ENCODE measurements at places on chromosomes 2 and 18.

GRCh38 chr18:7879717-7880116 lies 312.6 kb downstream of the PTPRM start:
- no peak for DNase-seq

GRCh38 chr2:142878031-142878678 lies 691 bp downstream of the KYNU start:
- no peak for DNase-seq

DNA sequence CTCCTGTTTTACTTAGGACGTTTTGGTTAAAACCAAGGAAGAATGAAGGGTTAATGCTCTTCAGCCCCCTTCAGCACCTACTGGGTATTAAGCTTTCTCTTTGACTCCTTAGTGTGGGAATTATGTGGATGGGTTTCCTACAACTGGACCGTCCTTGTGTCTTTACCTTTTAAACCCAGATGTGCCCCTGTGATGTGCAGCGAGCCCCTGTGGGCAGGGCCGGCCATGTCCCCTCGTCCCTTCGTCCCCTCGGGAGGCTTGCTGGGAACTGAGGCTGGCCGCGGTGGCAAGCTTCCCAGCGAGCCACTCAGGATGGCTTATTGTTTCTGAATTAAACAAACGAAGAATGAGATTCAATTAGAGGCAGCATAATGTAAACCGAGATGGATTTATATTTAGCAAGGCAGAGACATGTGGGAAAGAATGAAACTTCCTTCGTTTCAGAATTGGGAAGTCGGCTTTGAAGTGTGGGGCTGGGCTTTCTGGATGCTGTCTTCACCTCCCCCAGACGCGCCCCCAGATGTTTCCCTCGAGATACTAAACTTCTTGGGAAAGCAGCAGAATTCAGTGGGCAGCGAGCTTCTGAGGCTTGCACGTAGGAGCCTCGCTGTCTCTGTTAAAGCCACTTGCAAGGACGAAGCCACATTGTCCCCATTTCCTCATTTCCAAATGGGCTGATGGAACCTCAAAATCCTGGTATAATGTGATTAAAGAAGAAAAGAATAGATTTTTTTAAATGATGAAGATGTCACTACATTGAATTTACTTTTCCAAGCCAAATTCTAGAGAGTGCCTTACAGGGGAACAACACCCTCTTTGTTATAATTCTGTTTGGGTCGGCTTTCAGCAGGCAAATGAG lies 146.0 kb downstream of the VAPA start:
- DNase-seq: no peak

- DNase-seq: no peak
Measured at GRCh38 chr2:132465917-132466316, 49.3 kb downstream of the GPR39 start.

- no peak for DNase-seq
Measured at GRCh38 chr18:74050807-74051206, 96.8 kb downstream of the FBXO15 start.

DNA sequence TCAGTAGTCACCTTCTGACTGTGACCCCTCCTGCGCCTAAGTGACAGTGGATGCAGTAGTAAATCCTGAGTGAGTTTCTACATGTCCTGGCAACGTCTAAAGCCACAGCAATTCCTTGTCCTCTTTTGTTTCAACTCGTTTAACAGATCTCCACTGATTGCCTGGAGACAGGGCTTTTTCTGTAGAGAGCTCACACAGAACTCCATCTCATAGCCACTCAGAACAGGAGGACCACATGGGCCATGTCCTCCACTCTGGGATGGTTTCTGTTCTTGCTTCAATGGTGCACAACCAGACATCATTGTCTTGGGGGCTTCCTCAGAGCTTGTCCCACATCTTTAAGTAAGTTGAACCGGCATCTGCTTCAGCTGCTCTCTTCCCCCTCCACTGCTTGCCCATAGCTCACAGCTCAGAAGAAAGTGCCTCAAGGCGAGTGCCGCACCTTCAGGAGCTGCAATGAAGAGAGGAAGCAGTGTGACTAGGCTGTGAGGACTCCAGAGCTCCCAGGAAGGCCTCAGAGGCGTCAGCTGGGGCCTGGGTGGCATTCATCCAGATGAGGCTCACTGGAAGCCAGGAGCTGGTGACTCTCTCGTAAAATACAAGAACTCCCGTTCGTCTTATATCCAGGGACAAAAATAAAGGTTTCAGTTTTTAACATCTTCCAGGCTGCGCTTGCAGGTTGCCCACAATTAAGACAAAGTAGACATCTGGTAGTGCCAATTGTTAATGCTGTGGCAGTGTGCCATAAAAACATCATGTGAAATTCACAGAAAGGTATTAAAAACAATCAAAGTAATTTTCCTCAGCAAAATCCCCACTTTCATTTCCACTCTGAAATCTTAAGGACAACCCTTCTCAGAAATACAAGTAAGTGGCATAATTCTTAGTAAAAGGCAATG lies 37.3 kb downstream of the ST3GAL5 start:
- DNase-seq: peak; percentile 16

- DNase-seq: no peak
Measured at GRCh38 chr2:170368370-170368769, 190.4 kb downstream of the MYO3B start.

DNA sequence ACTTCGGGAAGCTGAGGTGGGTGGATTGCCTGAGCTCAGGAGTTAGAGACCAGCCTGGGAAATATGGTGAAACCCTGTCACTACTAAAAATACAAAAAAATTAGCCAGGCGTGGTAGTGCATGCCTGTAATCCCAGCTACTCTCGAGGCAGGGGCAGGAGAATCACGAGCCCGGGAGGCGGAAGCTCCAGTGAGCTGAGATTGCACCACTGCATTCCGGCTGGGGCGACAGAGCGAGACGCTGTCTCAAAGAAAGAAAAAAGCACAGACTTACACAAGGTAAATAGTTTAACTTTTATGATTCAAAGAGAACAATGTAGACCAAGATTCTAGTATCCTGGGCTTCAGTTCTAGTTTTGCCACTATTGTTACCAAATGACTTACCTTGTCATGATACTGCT lies 37.4 kb downstream of the NCKAP1 start:
- DNase-seq: no peak

GRCh38 chr2:8176887-8177286 lies 505.0 kb upstream of the ID2 start:
- no peak for DNase-seq

GRCh38 chr2:40281021-40281940 lies 170.6 kb downstream of the SLC8A1 start:
- no peak for DNase-seq

GRCh38 chr2:20362701-20363435 lies 12.2 kb upstream of the PUM2 start:
- DNase-seq: no peak

DNA sequence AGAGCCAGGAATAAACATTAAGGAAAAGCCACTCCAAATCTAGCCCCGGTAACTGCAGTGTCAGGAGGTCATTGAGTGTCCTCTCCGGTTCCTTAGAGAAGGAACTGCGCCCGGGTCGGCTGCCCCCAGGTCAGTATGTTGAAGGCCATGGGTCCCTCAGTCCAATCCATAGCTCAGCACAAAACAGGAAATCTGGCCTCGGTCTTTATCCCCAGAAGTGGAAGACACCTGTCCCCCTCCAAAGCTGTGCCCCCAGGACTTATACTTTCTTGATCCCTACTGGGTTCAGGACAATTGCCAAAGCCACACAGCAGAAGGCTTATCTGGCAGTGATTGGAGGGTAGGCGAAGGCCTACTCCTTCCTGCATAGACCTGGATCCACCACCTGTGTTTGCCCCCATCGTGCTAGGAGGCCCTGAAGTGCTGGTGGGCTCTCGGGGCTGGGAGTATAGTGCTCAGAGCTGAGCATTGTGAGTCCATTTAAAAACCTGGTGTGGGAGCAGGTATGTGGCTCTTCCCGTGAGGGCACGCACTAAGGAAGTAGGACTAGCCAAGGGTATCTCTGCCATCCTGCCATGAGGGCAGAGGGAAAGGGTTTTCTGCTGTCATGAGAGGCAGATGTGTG lies 178.6 kb downstream of the SEPTIN10 start:
- no peak for DNase-seq

DNA sequence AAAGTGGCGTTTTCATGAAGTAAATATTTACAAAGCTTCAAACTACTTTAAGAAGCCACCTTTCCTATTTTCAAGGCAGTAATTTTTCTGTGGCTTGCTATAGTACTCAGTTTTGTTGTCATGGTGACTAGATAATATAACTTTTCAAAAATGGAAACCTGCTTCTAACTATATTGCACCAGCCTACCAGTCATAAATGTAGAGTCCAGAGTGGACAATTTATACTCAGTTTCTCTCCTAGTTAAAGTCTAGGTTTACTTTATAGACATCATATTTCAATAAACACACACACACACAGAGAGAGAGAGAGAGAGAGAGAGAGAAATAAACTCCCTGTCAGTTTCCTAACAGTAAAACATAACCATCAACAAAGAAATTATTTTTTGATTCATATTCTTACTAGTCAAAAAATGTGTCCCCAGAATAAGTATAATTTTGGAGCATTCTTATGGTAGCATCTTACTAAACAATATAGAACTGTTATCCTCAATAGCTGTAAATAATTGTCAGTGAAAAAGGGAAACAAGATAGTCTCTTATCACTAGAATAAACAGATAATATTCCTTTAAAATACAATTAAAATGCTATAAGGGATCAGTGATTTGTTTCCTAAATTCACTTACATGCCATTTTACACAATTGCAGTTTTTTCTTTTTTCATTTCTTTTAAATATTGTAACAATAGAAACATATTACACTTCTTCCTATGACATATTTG lies 163.5 kb upstream of the BOD1L2 start:
- no peak for DNase-seq

GRCh38 chr2:215270118-215270451 lies 41.8 kb upstream of the ATIC start:
- DNase-seq: no peak

DNA sequence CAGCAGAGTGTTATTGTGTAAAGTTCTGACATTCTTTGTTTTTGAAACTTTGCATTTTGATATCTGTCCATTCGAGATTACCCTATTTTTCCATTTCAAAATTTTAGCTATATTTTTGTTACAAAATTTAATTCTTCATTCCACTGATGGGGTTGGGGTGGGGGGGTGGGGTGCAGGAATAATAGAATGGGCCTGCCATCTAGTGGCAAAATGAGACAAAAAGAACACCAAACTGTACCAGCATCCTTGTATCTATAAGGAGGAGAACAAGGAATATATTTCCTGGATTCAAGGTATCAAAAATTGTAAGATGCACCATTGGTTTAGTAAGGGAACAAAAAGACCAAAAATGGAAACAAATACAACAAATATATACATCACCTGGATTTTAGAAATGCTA lies 27.9 kb upstream of the TTR start:
- DNase-seq: no peak

DNA sequence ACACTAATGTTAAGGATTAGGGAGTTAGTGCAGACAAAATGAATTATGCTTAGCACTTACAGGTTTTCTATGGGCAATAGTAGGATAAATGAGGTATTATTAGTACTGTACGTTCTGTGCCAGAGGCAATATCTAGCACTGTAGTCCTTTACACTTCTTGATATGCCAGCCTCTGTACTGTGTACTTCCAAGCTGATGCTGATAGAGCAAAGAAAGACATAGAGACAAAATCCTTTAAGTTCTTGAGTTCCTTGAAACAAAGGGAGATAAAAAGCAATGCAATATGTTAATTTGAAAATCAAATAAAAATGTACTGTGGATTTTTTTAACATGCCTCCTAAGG lies 1234.0 kb upstream of the NXPH2 start:
- no peak for DNase-seq

DNA sequence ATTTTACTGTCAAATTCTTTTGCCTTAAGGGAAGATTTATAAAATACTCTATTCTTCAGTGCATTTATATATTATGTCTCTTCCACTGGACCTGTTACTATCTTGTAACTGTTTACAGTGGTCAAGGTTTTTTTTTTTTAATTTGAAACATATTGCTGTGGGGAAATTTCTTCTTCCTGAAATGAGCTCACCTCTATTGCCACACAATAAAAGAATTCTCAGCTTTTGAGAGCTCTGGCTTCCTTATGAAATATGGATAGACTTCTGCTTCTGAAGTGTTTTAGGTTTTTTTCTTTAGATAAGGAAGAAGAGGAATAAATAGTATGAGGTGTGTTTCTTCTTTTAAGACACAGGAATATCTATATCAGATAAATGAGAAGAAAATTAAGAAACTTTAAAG lies 7.7 kb downstream of the VRK2 start:
- no peak for DNase-seq

DNA sequence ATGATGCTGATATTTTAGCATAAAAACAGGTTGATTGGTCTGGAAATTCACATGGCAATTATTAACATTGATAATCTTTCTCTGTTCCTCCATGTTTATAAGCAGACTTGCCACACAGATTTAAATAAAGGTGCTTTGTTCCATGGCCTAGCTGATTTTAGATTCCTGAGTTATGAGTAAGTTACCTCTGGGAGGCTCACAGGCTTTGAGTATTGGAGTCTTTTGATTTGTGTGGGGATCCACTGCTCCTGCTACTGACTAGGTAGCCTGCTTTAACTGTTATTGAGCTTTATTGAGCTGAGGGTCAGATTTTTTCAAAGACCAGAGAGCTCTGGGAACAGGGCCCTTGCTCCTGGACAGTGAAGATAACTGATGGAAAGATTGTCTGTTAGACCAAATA lies 166.1 kb downstream of the ANKRD30B start:
- DNase-seq: no peak

DNA sequence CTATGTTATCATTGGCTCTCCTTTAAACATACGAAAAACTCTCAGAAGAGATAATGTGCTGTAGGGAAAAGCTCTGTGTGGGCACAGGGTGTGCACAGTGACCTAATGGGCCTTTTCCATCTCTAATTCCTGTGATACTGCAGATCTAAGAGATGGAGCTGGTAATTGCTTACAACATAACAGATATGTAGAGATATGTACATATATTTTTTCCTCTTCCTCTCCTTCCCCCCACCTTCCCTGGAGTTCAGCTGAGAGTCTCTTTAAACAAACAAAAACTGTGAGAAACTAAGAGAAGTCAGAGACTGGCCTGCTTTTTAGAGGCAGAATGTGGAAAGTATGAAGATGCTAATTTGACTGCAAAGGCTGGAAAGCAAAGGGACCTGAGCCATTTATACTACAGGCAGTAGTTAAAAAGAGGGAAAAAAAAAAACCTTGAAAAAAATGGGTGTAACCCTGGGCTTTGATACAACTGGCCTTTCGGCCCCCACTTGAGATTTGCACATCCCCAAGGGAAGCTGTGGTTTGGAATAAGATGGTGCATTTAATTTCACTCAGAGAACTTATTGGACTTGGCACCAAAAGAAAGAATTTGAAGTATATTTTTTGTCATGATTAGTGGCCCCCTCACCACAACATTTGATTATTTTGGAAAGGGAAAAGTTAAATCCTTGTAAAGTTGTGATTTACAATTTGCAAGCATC lies 502.2 kb upstream of the ZEB2 start:
- DNase-seq: no peak

- no peak for DNase-seq
Measured at GRCh38 chr2:135190799-135191198, 138.7 kb downstream of the RAB3GAP1 start.

GRCh38 chr2:12091201-12091806 lies 344.9 kb downstream of the LPIN1 start:
- no peak for DNase-seq
